NCI-H460 (cell line): ENCODE measurements at places on chromosomes 6 and 20.

GRCh38 chr6:2124260-2124709 is 121.1 kb downstream of the GMDS start:
- no peak for DNase-seq

DNA sequence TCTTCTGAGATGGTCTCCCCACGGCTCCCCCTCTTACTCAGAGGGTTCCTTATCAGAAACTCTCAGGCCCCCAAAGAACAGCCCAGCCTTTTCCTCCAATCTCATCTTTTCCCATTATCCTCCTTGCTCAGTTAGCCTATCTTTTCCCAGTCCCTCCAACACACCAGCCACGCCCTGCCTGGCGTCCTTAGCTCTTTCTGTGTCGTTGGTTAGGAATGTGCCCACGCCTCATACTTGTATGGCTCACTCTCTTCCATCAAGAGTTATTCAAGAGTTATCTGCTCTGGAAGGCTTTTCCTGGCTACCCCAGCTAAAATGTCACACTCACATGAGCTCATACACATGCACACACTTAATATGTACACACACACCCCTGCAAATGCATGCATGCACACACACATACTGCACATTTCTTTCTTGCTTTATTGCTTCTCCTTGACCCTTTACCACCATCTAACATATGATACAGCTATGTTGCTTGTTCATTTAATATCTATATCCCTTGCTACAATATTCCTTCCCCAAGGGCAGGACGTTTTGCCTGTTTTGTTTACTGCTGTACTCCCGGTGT is 37.6 kb downstream of the SLC2A10 start:
- DNase-seq: no peak

DNA sequence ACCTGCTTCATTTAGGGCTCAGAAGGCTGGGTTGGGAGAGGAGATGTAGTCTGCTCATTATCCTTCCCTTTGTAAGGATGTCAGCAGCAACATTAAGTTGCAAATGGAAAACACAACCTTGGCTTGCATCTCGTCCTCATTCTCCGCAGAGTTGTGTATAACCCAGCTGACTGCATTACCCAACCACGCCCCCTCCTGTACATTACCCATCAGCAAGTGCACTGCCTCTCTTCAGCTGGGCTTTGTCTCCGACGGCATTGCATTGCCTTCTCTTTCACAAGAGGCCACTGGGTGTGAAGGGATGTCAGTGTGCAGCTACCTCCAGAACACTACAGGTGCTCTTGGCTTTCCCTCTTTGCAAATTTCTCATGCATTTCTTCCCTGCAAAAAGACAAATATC is 128.7 kb upstream of the TSHZ2 start:
- no peak for DNase-seq

- no peak for DNase-seq
Observed at GRCh38 chr20:4813863-4814695, 92.4 kb downstream of the PRND start.

DNA sequence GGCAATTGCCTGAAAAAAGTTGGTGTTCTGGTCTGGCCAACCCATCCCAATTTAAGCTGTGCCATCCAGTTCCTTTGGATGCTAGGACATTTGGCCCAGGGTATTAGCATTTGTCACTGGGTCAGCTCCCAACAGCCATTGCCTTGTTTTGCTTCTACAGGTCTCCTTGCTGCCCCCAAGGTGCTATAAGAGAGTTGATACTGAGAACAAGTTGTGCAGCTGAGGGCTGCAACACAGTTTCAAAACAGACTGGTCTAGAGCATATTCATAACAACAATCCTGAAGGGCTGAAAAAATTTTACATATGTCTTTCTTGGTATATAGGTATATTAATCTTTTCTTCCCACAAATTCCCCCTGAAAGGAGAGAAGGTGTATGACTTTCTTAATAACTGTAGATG is 61.0 kb downstream of the LYRM4 start:
- DNase-seq: no peak

DNA sequence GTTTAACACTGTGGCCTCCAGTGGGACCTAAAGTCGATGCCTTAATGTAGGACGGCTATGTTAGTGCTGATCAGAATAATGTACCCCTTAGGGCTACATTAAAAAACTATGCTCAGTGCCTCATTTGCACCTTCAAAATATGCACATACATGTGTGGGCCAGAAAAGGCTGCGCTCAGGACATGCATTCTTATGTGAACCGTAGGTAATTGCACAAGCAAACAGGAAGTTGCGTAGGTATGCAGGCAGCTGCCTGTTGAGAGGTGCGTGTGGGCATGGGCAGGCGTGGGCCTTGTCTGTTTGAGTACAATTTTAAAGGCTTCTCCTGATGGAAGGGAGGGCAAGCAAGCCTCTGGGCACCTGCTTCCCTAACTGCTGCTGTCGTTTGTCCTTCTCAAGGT is 116.2 kb upstream of the JAG1 start:
- no peak for DNase-seq

DNA sequence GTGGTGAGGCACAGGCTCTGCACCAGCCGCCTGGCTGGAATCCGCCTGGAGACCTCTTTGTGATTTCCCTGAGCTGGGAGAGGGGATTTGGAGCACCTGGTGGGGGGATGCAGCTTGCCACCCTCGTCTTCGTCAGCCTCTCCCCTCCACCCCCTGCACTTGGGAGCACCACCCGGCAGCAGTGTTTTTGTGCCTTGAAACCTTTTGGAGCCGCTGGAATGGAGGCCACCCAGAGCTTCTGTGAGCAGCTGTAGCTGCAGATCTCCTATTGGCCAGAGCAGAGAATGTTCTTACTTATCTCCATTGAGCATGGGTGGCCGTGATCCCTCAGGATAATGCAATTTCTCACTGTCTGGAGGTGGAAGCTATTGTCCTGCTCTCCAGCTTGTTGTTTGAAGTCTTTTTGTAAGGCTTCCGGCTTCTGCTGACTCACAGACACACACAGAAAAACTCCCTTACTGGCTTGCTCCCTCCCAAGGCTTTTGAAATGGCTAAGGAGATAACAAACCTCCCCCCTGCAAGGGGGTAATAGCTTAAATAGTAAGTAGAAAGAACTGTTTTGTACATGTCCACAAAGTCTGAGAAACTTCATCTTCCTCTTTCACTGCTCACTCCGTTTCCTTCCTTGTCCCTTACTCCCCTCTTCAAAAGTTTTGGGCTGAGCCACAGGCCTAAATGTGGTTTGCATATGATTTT is 271.2 kb downstream of the PRL start:
- no peak for DNase-seq

DNA sequence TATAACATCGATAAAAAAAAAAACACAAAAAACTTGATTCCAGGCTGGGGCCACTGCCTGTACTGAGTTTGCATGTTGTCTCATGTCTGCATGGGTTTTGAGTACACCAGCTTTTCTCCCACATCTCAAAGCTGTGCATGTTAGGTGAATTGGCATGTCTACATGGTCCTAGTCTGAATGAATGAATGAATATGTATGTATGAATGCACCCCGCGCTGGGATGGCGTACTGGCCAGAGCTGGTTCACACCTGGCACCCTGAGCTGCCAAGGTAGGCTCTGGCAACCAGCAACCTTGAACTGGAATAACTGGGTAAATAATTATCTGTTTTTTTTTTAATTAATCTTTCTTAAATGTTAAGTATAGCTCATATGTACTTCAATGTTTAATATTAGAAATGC is 131.0 kb downstream of the MAN1A1 start:
- no peak for DNase-seq
